ENCODE measurements at places on chromosomes 2 and 18.
A peak's percentile ranks its signal among the peaks of the same experiment; 100 is the strongest.

DNA sequence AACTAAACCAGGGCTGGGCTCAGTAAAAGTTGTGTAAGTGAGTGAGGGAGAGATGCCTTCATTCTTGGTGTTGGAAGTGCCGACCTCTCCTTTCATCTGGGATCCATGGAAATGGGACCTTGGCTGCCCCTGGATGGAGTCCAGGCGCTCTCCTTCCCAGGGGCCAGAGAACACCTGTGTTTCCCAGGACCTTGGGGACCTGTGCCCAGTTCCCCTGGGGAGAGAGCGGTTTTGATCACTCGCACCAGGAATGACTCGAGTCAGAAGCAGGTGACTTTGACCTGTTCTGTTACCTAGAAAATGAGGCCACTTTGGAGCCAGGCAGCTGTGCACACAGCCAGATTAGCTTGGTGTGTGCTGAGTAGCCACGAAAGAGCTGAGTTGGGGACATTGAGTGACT lies 97.3 kb downstream of the SH3BP4 start:
- no peak for DNase-seq

DNA sequence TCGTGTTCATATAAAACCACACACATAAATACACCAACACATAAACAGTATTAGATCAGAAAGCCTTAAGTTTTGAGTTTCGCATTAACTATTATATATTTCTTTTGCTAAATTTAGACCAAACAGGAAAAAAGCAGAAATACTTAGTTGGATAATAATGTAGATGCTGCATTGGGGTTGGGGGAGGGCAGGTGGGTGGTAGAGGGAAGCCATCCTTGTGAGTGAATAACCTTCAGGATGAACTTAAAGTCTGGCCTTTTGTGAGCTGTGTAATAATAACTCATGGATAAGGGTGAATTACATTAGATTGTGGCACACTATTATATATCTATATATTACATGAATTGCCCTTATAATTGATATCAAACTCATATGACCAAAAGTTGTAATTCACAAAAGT lies 174.7 kb downstream of the WDR7 start:
- DNase-seq, result no peak

GRCh38 chr18:57841568-57841967 lies 38.5 kb upstream of the ATP8B1 start:
- no peak for DNase-seq

- DNase-seq, result no peak
These were observed 185.3 kb downstream of the PRKCE start for GRCh38 chr2:45836740-45837139.

DNA sequence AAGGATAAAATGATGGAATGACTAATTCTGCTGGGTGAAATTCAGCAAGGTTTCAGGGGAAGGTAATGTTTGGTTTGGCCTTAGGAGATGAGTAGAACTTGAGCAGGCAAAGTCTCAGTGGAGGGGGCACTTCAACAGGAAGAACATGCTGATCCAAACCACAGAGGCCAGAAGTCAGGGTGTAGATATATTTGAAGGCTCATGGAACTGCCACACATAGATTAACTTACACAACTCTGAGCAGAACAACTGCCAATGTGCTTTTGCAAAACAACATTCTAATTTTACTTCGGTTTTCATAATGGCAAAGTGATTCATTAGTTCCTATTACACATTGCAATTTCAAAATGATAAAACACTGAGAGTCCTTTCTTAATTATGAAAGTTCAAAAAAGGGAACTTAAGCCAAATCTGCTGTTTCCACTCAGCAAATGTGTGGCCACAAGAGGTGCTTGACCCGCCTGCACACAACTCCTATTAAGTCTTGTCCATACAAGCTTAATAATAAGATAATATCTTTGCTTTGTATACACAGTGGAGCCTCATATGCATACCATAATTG lies 284.8 kb downstream of the MREG start:
- no peak for DNase-seq

- no peak for DNase-seq
These were observed 490.9 kb downstream of the STK39 start for GRCh38 chr2:167756446-167756845.

DNA sequence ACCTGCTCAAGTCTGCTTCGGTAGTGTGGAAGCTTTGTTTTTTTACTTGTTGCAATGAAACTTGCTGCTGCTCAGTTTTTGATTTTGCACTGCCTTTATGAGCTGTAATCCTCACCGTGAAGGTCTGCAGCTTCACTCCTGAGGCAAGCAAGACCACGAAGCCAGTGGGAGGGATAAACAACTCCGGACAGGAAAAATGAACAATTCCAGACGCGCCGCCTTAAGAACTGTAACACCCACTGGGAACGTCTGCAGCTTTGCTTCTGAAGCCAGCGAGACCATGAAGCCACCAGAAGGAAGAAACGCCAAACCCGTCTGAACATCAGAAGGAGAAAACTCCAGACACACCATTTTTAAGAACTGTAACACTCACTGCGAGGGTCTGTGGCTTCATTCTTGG lies 245.7 kb upstream of the REG3G start:
- DNase-seq, result no peak

GRCh38 chr2:54619660-54620231 lies 103.7 kb upstream of the EML6 start:
- peak; percentile 38 for DNase-seq

DNA sequence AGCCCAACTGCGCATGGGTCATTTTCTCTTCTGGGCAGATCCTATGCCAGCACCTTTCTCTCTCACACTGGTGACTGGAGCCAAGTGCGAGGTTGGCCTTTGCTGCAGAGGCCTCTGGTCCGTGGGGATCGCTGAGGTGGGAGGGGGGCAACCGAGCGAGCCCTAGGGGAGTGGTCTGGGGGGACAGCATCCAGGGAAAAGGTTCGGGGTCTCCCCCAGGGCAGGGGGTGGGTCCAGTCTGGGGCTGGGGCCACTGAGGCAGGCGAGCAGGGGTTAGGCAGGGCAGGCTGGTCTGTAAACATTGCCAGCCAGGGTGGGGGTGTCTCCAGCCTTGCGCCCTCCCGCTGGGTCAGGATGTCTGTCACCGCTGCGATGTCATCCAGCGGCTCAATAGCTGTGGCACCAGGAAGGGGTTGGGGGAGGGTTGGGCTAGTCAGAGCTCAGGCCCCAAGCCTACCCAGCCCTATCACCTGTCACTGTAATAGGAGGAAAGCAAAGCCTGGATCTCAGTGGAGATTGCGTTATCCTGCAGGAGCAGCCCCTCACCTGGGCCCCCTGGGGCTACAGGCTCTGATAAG lies 4.7 kb downstream of the WDR54 start:
- no peak for DNase-seq

GRCh38 chr2:217922101-217923006 lies 80.4 kb downstream of the TNS1 start:
- peak; percentile 73 for DNase-seq

DNA sequence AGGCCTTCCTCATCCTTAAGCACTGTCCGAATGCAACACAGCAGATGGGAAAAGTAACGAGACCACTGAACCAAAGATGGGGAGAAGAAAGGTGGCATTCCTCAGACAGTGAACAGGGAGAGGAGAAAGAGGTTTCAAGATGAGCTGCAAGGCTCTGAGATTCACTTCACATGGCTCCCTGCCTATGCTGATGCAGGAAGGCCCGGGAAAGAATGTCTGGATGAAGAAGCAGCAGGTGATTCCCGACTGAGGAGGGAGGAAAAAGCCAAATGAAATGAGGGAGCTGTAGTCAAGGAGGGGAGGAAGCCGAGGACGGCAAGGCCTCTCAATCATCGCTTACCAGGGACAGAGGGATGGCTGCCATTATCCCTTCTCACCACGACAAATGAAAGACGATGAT lies 98.5 kb upstream of the BOD1L2 start:
- DNase-seq, result no peak

DNA sequence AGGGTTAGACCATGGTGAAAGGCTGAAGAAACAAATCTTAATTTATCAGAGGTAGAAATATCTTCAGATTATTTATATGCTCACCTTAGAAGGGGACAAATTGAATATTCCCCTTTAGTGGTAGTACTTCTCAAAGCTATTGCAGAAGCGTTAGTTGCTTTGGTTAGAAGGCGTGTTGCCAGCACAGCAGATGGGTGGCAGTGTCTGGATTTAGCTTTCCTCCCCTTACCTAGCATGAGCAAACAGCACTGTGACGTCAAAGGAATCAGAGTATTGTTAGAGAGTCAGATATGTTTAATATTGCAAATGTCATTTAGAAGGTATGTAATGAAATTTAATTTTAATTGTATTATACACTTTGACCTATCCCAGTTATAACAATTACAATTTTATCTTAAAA lies 27.2 kb upstream of the GALR1 start:
- no peak for DNase-seq

GRCh38 chr2:114518738-114519137 lies 76.3 kb downstream of the DPP10 start:
- DNase-seq, result no peak

- DNase-seq, result no peak
These were observed 127.2 kb upstream of the MAPRE2 start for GRCh38 chr18:34913837-34914661.

- no peak for DNase-seq
These were observed 332.4 kb downstream of the IRS1 start for GRCh38 chr2:226467221-226467620.

GRCh38 chr2:70738159-70738558 lies 29.8 kb downstream of the ADD2 start:
- DNase-seq, result no peak

GRCh38 chr2:237429753-237430152 lies 15.8 kb upstream of the COL6A3 start:
- DNase-seq, result no peak

GRCh38 chr2:155309483-155309882 lies 611.0 kb downstream of the KCNJ3 start:
- DNase-seq, result no peak

- DNase-seq, result no peak
These were observed 153.6 kb downstream of the MTCL1 start for GRCh38 chr18:8858888-8859511.

- no peak for DNase-seq
These were observed 309.1 kb upstream of the COL3A1 start for GRCh38 chr2:188664951-188665595.

DNA sequence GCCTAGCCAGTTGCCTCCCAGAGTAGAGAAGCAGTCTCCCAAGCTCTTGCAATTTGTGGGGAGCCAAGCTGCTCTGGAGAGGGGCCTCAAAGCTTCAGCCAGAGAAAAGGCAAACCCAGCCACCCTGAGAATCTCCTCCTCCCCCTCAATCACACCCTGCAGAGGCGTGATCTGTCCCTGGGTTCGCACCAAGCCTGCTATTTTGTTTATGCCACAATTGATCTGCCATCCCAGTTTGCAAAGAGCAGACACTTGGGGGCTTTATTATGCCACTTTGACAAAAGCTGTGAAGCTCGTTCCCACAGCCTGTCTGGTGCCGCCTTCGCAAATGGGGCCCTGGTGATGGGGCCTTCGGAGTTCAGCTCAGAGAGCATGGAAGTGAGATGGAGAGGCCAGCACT lies 125.5 kb downstream of the MSH2 start:
- no peak for DNase-seq

DNA sequence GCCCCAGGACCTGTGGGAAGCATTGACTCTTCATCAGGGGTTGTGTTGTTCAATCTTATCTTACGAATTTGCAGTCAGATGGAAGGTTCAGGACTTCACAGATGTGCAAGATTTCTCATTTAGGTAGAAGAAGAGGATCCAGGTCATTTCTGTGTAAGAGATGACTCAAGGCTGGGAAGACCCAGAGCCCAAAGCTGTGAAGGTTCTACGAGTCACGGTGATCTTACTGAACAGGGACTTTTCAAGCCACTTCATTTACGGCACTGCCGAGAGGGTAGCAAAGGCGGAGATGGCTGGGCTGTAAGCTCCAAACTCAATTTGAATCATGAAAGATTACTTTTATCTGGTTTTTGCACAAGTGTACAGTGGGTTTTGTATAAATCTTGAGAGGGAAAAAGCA lies 228.0 kb upstream of the MEX3C start:
- DNase-seq, result no peak

DNA sequence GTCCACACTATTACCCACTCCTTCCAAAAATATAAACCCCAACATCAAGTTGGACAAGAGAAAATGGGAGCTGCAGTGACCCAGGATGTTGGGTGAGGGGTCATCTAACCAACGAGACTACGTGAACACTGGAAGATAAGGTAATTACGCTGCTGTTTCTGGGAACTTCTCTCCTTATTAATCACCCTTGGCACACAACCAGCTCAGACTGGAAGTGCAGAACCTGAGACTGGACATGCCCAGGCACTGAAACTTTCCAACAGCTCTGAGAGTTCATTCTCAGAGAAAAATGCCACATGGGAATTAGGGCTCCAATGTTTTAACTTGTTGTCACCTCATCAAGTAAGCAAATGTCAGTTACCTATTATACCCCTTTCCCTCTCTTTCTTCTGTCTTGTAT lies 135.3 kb downstream of the CCDC148 start:
- no peak for DNase-seq

GRCh38 chr18:74832999-74833398 lies 235.3 kb downstream of the ZNF407 start:
- DNase-seq, result no peak

GRCh38 chr2:179429060-179429471 lies 164.4 kb upstream of the SESTD1 start:
- DNase-seq, result peak; percentile 25

DNA sequence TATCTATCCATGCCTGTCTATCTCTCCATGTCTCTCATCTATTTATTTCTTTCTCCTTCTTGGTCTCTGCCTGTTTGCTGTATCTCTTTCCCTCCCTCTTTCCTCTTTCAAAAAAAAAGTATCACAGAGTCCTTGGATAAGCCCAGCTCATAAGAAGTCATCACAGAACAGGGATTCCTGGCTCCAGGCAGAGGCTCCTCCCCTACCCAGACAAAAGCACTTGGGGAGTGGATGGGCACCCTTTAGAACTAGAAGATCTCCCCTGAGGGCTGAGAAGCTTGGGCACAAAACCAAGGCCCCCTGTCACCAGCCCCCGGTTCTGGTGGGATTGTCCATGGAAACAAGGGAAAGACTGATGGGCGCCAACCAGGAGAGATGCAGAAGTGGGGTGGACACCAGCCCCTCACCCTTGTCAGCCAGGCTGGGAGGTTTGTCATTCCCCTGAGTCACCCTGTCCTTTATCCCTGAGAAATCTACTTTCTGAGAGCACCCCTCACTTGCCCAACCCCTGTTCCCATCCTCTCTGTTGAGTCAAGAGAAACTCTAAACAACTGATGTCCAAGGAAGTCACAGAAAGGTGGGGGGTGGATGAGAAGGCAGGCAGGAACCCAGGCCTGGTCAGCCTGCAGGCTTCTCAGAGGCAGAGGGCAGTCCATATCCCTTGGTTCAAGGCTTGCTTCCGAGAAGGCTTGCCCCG lies 127.1 kb downstream of the TNS1 start:
- no peak for DNase-seq

GRCh38 chr2:60998628-60999545 lies 18.6 kb upstream of the PEX13 start:
- peak; percentile 52 for DNase-seq

- no peak for DNase-seq
These were observed 199.5 kb downstream of the TWIST2 start for GRCh38 chr2:239047420-239047819.

DNA sequence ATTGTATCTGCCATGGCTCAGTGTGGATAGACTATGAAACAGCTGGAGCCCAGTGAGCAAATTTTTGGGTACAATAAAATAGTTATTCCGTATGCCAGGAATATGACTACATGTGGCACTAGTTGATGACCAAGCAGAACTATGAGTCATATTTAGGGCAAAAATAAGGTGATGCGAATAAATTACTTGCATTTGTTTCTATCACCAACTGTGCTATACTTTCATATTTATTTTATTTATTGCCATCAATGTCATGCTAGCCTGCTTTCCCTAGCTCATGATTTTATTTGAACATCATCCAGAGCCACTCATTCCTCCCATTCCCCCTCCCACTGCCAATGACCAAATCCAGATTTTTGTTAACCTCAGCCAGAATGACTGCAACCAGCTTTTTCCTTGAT lies 13.3 kb upstream of the FAP start:
- DNase-seq, result no peak

- DNase-seq, result no peak
These were observed 128.8 kb upstream of the DLX2 start for GRCh38 chr2:172231508-172231907.
